NCI-H1436 (cell line): ENCODE measurements at places on chromosomes 1 and 21.

- no peak for DNase-seq
These were observed 77.7 kb upstream of the ADAM30 start for GRCh38 chr1:119974013-119974412.

GRCh38 chr21:27425172-27425571 lies 458.3 kb upstream of the ADAMTS5 start:
- DNase-seq, result no peak

- no peak for DNase-seq
These were observed 51.9 kb upstream of the CD34 start for GRCh38 chr1:207962716-207963426.

- no peak for DNase-seq
These were observed 10.1 kb downstream of the DNAJC11 start for GRCh38 chr1:6691507-6691906.

- no peak for DNase-seq
These were observed 4.7 kb downstream of the MRAP start for GRCh38 chr21:32303385-32303784.

- DNase-seq, result no peak
These were observed 238.0 kb downstream of the ASTN1 start for GRCh38 chr1:176926330-176927086.

- DNase-seq, result no peak
These were observed 35.6 kb upstream of the RGS18 start for GRCh38 chr1:192122668-192123067.

- DNase-seq, result no peak
These were observed 172.2 kb downstream of the HHIPL2 start for GRCh38 chr1:222375701-222376100.

DNA sequence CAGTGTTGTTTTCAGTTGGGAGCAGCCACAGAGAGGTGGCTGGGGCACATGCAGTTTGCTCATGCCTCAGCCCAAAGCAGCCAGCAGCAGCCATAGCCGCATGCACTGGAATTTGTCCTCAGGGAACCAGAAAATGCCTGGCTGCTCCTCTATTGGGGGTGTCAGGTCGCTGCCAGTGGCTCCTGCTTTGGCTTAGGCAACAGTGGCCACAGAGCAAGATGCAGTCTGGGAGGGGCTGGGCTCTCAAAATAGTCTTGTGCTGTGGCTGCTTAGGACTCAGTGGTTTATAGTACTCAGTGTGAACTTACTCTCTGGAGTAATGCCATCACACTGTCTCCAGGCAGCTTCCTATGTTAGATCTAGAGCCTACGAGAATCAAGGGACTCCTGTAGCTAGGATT lies 25.0 kb downstream of the CD55 start:
- DNase-seq, result no peak

DNA sequence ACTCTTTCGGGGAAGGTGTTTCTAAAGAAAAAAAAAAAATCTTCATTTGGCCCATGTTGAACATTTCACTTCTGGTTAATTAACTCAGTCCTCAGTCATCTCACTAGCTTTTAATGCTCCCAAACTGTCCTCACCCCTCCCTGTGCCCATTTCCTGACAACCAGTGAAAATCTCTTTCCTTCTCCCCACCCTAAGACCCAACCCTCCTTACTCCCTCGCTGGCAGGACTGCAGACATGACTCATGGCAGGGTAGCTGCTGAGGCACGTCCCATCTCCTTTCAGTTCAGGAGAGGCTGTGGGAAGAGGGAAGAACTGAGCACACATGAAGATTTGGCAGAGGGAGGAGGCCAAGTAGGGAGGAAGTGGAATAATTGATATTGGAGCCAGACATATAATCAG lies 12.6 kb downstream of the PKP1 start:
- DNase-seq, result no peak

GRCh38 chr1:22375601-22376000 lies 76.0 kb upstream of the ZBTB40 start:
- DNase-seq, result no peak

DNA sequence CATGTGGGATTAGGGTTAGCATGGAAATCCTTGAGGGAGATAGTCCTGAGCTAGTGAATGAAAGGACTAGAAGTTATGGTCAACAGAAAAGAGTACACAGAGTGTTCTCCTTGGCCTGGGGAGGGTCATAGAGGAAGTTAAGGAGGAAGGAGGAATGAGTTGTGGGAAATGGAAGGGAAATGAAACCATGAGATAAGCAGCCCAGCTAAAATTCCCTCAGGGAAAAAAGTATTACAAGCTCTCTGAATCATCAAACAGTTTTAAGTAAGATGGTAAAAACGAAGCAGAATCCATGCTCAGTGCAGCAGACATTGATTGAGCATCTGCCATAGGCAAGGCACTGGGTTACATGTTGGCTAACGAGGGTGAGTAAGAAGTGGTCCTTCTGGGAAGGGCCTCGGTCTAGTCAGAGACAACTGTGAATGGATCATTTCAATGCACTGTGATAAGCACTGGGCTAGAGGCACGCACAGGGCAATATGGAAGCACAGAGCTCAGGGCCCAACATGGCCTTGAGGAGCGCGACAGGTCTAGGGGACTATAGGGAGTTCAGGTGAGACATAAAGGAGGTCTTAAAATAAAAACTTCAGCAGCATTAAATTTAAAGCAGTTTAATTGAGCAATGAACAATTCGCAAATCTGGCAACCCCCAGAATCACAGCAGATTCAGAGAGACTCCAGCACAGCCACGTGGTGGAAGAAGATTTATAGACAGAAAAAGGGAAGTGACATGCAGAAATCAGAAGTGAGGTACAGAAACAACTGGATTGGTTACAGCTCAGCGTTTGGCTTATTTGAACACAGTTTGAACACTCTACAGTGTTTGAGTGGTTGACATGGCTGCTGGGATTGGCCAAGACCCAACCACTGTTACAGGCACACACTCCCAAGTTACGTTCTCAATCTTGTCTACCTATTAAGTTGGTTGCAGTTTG lies 219.5 kb downstream of the HLX start:
- DNase-seq, result no peak

GRCh38 chr1:23392125-23392855 lies 22.7 kb upstream of the ZNF436 start:
- DNase-seq, result no peak

- no peak for DNase-seq
These were observed 45.4 kb upstream of the TNFRSF1B start for GRCh38 chr1:12121212-12122003.

GRCh38 chr1:8259498-8260290 lies 58.2 kb upstream of the SLC45A1 start:
- DNase-seq, result no peak

- DNase-seq, result no peak
These were observed 182.0 kb upstream of the C21orf91 start for GRCh38 chr21:18000981-18001686.

DNA sequence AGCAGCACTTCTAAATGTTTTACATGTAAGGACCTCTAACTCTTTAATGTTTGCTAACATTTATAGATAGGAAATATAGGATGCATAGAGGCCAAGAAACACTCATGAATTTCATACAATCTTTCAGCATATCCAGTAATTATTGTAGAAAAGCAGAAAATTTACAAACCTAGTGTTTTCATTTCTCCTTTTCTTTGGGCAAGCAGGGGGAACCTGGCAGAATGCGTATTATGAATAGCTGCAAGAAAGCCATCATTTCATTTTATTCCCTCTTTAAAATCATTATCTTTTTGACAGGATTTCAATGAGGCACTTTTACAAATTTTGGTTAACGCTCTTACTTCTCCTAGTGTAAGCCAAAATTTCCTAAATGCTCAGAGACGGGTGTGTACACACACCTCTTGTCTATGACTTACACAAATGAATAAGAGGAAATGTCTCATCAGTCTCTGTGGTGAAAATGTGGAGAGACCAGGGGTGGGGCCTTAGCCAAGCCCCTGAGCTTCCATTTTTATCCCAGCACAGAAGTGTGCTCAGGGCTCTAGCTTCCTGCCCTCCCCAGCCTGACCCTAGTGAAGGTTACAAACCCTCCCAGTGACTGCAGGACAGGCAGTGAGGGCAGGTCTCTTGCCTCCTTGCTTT lies 91.6 kb downstream of the LRRC8C start:
- no peak for DNase-seq

DNA sequence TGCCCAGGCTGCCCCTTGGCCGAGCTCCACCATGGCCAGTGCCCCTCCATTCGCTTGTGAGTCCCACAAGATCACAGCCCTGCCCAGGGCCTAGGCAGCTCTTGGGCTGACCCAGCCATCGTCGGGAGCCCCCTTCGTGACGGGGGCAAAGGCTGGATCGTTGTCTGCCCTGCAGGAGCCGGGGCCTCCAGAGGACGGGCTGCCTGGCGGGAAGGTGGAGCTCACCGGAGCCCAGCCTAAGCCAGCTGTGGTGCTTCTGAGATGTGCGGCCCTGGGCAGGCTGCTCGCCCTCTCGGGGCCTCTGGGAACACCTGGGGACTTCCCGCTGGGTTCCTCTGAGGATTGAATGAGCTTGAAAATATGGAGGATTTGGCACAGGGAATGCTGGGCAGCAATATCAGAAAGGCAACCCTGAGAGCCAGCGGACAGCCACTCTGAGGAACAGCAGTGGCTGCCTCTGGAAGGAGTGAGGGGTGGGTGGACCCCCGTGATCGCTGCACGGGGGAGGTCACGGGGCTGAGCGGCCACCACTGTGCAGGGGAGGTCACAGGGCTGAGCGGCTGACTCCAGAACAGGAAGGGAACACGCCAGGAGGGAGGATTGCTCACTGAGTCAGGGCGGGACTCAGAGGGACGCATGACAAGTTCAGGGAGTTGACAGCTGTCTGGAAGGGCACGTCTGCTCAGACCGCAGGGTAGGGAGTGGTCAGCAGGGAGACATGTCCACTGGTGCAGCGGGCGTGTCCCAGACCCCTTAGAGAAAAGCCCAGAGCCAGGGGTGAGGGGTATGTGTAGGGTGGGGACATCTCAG lies 19.3 kb downstream of the TP73 start:
- DNase-seq, result no peak
